Body of pancreas (tissue), 4 donors: ENCODE measurements at places on chromosomes 11 and 22. TPM values are rescaled to one million over a fixed set of nuclear protein-coding genes. Genes with fewer than 3 reads are reported as not detected.
A peak's percentile ranks its signal among the peaks of the same experiment; 100 is the strongest.

DNA sequence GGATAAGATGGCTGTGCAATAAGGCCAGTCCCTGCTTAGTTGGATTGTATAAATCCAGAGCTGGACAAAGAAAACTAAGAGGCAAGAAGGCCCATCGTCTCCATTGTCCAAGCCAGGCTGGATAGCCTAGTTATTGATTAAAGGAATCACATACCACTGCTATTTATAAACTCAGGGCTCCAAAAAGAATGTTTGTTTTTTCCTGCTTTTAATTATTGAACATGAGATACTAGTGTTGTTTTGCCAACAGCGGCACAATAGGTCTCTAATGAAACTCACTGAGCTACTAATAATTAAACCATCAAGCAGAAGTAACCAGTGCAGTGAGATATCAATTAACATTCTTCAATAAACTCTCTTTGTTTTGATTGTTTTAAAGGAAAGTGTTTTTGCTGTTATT is 259.7 kb downstream of the INSC start:
- DNase-seq: no peak

- no peak for DNase-seq
Measured at GRCh38 chr11:34844463-34845112, 71.6 kb downstream of the APIP start.

- DNase-seq: no peak
Measured at GRCh38 chr11:9320047-9320446, 5.7 kb upstream of the TMEM41B start.

DNA sequence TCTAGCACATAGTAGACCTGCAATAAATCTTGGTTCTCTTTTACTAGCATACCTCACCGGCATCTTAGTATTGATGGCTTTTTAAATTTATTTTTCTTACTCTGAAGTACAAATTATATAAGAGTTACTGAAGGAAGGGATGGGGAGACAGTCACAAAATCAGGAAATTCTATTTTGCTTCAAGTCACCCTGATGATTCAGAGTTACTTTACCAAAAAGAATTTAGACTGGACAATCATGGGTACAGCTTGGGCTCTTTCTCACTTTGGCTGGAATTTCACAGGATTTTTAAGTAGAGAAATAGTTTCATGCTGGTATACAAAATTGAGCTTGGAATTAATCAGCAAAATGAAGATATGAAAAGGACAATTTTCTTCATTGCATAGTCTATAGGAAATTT is 919.2 kb downstream of the METTL15 start:
- DNase-seq: no peak

DNA sequence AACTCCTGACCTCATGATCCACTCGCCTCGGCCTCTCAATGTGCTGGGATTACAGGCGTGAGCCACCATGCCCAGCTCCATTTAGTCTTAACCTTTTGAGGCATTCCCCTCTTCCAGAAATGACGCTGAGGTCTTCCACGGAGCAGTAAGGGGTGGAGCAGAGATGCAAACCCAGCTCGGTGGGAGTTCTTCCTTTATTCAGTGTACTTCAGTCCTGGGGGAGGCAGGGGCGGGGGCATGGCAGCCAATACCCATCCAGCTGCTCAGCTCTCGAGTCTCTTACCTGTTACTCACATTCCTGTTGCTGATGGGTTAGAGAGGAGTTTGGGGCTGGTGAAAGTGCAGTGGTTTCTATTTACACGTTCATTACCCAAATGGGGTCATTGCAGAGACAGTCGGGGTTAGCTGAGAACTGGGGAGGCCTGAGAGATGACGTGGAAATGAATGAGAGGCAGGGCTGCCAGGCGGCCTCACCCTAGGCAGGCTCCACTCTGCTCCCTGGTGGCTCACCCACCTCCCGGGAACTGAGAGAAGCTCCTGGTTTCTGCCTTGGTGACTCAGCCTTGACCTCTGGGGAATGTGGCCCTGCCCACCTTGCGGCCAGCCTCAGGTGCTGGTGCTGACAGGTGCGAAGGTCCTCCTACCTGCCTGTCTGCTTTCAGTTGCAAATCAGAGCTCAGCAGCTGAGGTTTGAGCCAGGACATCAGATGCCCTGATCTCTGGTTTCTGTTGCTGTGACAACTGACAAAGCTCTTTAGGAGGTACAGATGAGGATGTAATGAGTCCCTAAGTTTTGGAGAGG is 13.4 kb upstream of the ST14 start:
- DNase-seq: peak; percentile 77

GRCh38 chr22:20638507-20638870 is 131.1 kb downstream of the MED15 start:
- DNase-seq: peak; percentile 76

PRDM11 gene
- 7.9 TPM for total RNA-seq

CEND1 gene
- total RNA-seq: 0.78 TPM

TMEM126B gene
- 15.2 TPM for total RNA-seq
